ENCODE measurements at places on chromosomes 1 and 21.

DNA sequence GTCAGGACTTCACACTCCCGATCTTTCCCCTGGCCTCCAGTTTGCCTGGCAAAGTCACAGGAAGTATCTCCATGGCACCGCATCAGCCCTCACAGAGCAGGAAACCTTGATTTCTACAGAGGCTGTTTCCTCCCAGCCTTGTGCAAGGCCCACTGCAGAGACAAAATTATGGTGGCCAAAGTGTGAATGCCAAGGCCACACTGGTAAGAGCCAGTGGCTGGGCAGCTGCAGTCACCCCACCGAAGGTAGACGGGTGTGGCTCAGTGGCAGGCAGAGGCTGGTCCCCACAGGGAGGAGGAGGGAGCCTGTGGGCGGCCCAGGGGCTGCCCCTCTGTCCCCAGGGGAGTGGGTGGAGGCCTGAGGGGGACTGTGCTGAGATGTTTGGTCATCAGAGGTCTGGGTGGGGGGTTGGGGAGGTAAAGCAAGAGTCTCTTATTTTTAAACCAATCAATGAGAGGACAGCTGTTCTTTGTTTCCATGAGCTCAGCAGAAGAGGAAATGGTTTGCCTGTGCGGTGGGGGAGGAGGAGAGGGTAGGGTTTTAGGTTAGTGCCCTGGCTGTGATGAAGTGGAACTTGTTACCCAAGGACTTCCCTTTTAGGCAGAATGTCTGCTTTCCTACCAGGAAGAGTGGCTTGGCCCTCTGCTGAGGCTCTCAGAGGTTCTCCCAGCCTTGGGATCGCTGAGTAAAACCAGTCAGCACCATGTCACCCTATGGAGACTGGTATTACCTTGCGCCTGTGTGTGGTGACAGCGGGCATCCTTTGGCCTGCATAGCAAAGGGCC lies 18.0 kb upstream of the BTG2 start:
- DNase-seq: no peak

DNA sequence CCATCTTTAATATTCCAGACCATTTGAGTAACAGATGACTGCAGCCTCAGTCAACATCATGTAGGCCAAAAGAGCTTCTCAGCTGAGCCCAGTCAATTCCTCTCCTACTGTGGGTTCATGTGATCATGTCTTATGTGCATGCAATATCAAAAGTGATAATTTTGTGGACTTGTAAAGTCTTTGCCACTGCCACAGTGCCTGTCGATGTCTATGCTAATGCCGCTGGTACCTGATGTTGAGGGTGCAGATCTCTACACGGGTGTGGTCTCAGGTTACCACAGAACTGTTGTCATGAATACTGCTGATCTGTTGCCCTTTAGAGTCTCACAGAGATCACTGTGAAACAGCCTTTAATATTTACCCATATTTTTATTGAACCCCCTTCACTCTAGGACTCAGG lies 11.3 kb upstream of the C1orf141 start:
- DNase-seq: no peak

GRCh38 chr21:27647401-27647800 lies 680.5 kb upstream of the ADAMTS5 start:
- no peak for DNase-seq

DNA sequence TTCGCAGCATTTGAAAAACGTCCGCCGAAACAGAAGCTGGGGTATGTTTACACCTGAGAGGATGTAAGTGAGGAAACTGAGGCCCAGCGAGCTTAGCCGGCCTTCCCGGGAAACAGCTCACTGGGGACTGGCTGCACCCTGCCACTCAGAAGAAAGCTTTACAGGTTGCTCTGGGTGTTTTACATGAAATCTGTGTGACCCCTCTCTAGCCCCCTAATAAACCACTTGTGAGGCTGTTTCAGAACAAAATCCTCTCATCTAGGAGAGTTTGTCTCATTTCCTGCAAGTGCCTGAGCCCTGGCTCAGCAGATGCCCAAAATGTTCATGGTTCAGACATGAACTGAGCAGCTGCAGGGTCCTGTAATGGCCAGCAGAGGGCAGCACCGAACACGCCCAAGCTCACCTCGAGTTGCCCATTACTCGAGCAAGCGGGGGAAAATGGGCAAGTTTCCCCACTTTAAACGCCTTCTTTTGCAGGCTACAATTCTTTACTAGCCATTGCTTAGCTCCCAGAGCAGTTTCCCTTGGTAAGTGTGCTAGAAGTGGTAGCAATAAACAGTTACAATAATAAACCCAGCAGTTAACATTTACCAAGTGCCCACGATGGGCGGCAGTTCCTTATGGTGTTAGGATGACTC lies 76.4 kb downstream of the FHAD1 start:
- peak; percentile 64 for DNase-seq

- DNase-seq: no peak
Observed at GRCh38 chr1:213327017-213327667, 276.1 kb downstream of the RPS6KC1 start.

GRCh38 chr1:23548704-23549143 lies 10.6 kb downstream of the ID3 start:
- DNase-seq: no peak

DNA sequence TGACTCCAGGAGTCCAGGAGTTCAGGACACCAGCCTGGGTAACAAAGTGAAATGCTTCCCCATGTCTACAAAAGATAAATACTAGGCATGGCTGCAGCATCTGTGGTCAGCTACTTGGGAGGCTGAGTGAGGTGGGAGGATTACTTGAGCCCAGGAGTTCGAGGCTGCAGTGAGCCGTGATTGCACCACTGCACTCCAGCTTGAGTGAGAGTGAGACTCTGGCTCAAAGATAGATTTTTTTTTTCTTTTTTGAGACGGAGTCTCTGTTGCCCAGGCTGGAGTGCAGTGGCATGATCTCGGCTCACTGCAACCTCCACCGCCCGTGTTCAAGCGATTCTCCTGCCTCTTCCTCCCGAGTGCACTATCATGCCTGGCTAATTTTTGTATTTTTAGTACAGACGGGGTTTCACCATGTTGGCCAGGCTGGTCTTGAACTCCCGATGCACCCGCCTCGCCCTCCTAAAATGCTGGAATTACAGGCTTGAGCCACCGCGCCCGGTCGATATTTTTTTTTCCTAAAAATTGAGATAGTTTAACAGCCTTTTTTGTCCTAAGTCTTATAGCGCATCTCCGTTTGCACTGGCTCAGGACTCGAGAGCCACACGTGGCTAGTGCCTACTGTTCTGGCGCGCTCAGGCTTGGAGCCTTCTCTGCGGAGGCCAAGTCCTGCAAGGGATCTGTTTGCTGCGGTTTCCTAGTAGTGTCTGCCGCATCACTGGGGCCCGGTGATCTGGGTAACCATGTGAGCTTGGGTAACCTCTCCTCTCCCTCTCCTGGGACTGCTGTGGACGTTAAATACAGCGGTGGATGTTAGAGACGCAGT lies 1.0 kb upstream of the MFN2 start:
- DNase-seq: no peak

DNA sequence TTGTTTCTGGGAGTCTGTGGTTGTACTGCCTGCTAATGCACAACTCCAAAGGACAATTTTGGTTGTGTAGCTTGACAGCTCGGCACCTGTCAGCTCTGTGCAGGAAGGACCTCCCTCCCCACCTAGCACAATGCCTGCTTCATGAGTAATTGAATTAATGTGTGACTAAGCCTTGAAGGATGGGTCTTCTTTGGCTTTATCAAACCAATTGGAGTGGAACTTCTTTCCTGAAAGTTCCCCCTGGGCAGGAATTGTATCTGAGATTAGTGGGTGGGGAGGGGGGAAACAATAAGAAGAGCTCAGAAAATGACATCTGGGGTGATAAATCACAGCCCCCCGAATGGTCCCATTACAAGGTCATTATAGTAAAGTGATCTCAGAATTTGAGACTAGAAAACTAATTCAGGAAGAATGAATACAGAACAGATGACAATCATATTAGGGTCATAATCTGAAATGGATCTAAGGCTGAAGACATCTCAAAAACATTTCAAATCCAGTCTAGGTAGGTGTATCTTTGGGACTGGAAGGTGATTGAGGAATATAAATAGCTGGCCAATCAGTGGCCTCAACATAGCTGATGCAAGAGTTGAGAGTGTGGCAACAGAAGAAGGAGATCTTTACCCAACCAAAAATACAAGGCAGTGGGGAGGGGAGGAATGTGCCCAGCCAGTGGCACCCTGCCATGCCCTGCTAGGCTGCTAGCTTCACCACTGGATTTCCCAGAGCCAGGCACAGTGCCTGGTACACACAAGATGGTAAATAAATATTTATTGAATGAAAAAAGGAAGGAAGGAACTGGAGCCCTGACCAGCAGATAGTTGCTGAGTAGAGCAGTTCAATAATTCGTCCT lies 10.1 kb upstream of the SESN2 start:
- peak; percentile 16 for DNase-seq

GRCh38 chr1:7783178-7783711 lies 846 bp upstream of the PER3 start:
- no peak for DNase-seq

DNA sequence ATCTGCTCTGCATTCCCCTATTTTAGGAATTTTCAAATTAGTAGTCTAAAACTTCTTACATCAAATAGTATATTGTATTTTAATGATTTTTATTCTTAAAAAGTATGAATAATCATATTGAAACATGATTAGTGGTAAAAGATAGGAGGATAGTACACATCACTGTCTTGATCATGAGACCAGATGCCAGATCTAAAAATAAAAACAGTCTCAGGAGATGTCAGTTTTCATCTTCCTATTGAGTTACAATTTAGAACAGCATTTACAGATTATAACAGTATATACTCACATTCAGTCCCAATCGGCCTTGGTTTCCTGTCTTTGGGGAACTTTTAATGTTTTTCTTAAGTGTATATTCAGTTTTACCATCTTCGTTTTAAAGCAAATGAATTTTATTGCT lies 95.9 kb downstream of the USP25 start:
- DNase-seq: no peak
